GM23248 (cell line): ENCODE measurements at places on chromosomes 5 and 9.
A peak's percentile ranks its signal among the peaks of the same experiment; 100 is the strongest.

DNA sequence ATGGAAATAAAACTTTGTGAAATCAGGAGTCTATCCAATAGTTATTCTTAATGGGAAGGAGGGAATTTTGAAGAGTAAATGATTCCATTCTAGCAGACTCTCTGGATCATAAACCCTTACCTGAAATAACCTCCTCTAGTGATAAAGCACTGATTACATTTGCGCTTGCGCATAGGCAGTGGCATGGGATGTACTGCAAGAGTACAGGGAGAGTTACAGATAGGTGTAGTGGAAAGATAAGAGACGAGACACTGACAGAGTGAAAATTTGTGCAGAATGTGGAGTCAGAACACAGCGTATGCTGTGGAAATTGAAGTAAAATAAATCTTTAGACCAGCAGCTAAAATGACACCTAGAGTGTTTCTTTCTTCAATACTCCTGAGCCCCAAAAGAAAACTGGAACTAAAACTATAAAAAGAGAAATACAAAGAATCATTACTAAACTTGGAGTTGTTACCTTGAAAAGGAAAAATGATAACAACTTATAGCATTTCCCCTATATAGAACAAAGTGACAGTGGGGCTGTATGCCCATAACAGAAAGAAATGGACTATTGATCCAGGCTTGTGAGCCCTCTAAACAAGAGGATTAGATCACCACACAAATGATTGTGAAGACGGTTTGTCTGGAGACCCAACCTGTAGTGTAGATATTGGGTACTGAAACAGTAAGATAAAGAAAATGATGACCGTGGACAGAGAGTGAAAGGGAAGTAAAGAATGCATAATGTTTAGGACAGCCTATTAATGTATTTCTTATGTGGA, 1471.2 kb upstream of the NUDT12 start:
- no peak for DNase-seq

GRCh38 chr9:95496687-95497086, 20.1 kb downstream of the PTCH1 start:
- DNase-seq = no peak

DNA sequence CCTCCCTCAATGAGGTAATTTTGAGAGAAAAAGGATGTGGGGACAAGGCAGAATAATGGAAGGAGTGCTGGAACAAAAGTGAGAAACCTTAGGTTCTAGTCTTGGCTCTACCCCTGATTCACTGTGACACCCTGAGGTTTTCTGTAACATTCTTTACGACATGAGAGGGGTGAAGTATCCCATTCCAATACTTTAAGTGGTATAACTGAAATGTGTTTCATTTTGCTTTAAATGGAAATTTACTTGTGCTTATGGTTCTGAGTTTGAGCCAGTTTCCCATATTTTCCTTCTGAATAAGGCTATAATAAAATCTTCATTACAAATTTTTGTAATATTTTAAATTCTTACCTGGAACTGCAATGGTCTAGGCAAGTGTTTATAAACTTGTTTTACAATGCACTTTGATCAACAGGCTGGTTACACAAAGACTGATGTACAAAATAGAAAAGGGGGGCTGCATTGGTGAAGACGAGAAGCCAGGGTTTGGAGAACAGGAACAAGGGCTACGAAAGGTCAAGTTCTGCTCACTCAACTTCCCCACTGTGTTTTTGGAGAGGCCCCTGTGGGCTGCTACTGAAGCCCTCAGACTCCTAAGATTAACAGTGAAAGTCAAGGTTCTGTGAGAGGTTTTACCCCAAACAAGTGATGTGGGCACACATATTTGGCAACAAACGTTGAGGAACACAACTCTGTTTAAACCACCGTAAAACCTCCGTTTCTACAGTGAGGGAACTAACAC, 171.9 kb upstream of the ELL2 start:
- DNase-seq = no peak

GRCh38 chr5:91419571-91420537, 36.7 kb upstream of the ARRDC3 start:
- peak; percentile 63 for DNase-seq

DNA sequence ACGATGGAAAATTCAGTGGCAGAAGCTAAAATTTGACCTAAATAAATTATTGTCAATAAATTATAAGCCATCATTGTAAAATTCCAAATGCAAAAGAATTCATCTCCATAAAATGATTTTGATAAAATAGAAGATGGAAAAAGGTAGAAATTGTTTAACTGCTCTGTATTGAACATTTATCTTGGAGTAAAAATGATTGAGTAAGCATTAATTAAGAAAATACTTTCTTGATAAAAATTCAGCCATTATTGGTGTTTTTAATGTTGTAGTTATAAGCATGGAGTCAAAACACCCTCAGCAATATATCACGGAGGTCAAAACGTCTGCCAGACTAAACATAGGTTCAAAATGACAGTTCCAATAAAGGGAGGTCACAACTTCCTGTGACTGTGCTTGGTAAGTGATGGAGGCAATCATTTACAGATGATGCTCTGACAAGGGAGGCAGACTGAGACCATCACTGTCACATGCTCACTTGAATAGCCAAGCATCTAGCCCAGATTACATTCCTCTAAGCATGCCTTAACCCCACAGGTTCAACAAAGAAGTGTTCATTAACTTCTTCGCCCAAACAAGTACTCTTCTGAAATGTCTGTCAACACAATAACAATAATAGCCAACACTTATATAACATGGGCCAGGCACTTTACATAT, 69.5 kb downstream of the SH3TC2 start:
- no peak for DNase-seq

DNA sequence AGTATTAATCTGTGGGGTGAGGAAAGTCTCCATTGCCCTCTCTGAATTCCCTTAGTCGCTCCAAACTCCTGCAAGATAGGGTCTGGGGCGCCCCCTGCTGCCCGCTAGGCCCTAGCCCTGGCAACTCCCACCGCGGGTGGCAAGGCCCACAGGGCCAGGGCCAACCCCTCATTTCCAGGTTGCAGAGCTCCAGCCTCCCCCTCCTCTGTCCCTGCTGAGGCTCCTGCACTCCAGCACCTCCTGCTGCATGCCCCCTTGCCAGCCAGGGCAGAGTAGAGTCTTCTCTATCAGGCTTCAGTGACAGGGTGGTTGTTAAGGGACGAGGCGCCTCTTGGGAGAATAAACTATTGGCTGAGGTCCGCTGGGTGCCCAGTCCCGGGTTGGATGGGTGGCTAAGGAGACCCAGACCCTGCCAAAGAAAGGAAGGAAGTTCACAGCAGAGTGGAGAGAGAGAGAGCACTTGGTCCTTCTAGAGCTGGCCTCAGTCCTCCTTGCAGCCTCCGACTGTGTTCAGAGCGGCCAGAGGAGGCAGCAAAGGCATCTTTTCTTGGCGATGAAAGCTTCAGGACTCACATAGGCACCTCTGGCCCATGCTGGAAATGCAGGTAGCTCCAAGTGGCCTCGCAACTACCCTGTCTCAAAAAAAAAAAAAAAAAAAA, 45.6 kb downstream of the SAR1B start:
- DNase-seq = peak; percentile 89

DNA sequence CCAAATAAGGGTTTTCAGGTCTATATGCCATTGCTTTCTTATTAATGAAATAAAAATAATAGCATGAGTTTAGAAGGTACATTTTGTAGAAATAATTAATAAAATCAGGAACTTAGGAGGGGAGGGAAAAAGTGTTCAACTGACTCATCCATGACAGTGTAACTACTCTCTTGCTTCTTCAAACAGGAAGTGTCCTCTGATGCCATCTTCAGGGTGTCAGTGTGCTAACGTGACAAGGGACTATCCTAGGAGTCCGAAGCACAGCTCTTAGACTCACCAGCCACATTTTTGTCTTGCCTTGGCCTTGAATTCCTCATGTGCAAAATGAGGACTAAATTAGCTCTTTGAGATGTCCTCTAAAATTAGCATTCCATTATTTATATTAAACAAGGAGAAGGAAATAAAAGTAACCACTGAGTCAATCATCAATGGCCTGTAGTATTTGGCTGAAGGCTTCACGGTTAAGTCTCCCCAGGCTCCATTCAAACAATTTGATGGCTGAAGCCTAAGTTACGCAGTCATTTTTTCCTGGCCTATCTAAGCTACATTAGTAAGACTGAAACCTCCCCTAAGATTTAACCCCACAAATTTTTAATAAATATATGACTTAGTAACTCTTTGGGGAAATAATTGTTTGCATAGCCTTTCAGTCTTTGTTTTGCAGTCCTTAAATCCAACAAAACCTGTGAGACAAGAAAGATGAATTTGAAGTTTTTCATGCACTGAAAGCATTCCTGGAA, 151.1 kb downstream of the ARL15 start:
- DNase-seq = peak; percentile 63

DNA sequence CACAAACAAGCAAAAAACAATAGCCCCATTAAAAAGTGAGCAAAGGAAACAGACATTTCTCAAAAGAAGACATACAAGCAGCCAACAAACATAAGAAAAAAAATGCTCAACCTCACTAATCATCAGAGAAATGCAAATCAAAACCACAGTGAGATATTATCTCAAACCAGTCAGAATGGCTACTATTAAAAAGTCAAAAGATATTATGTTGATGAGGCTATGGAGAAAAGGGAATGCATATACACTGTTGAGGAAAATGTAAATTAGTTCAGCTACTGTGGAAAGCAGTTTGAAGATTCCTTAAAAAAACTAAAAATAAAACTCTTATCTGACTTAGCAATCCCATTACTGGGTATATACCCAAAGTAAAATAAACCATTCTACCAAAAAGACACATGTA, 28.7 kb upstream of the BARX1 start:
- DNase-seq = no peak

DNA sequence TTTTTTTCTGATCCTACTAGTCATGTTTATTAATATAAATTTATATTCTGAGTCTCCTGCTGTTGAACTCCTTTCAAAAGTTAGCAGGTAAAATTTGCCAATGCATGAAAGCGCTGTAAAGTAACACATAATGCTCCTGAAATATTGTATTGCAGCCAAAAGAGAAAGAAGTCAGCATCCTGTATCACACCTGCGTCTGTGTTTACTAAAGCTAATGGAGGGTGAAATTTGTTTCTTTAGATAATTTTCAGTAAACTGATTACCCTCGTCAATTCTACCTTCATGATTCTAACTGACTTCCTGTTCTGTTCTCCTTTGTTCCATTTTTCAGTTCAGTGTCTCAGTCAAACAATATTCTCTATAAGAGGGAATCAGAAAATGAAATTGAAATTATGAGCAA, 415.4 kb downstream of the CDH9 start:
- no peak for DNase-seq

DNA sequence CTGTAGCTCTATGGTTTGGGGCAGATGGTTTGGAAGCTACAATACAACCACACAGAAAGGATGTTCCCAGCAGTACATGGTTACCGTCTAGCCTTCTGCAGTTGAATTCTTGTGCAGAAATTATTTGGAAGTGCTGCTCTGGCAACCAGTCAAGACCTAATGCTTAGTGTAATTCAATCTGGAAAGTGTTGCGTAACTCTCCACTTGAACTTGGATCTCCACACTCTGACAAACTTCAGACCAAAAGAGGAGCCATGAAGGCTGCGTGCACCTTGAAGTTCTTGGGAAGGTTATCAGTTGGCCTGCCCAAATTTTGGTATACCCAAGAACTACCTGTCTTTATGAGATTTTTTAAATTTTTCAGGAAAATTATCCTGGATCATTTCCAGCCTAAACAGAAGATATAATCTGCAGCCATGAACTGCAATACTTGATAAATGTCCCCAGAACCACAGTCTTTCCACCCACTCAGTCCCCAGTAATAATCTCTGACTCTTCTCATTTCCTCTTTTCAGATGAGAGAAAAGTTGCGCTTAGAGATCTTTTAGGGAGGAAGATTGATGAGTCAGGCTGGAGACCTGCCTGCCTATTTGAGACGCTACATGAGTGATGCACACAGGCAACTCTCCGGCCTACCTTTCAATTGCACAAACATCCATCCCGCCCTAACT, 159.9 kb downstream of the FANCC start:
- DNase-seq = peak; percentile 87

- DNase-seq = no peak
Measured at GRCh38 chr5:160312960-160313727, 780 bp upstream of the CCNJL start.

DNA sequence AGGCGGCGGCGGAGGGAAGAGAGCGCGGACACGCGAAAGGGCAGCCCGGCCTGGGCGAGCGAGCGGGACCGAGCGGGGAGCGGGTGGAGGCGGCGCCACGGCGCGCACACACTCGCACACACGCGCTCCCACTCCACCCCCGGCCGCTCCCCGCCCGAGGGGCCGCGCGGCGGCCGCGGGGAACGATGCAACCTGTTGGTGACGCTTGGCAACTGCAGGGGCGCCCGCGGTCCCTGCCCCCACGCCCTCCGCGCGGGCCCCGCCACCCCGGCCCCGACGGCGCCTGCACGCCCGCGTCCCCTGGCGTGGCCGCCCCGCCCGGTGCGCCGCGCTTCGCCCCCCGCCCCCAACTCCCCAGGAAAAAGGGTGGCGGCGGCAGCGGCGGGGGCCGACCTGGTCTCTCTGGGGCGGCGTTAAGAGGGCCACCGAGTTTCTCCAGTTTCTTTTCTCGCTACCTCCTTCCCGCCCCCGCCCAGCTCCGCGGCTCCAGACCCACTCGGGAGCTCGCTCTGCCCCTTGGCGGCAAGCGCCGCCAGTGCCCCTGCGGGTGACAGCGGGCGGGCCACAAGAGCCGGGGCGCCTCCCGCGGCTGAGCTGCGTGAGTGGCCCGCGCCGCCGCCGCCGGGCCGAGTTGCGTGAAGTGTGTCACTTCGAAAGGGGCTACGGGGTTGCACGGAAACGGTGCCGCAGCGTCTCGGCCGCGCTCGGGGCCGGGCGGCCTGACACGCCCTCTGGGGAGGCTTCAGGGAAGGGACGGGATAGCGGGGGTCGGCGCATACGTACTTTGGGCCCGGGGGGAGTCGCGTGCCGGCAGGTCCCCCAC, at the start of gene NR3C1:
TSS of gene NR3C1 (minus strand) at position 94 of the 823 bp plus-strand sequence. CDS start 2,847 bp downstream, outside the sequence.
- DNase-seq = peak; percentile 94

DNA sequence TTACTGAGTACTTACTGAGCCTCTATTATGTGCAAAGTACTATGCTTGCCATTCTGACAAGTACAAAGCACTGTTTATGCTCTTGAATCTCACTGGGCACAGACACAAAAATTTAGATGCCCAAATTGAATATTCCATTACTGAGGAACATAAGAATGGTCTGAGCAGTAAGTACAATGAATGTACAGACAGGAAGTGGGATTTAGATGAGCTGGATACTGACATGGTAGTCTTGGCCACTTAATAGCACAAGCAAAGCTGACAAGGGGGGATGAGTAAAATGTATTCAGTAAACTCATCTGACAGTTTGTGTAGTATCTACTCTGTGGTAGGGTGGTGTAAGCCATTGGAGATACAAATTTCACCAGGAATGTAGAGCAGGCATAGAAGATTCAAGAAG, 132.4 kb downstream of the EFNA5 start:
- no peak for DNase-seq

GRCh38 chr9:87537625-87538024, 40.0 kb downstream of the DAPK1 start:
- no peak for DNase-seq
